ENCODE measurements at places on chromosomes 3 and 15.

GRCh38 chr3:172709774-172710663 is 848 bp downstream of the NCEH1 start:
- no peak for DNase-seq

- no peak for DNase-seq
These were observed 435.4 kb downstream of the MFSD1 start for GRCh38 chr3:159237226-159237625.

- no peak for DNase-seq
These were observed 389.0 kb upstream of the C2CD4B start for GRCh38 chr15:62553911-62554563.

- DNase-seq: peak; percentile 9
These were observed 90.5 kb downstream of the MRPL46 start for GRCh38 chr15:88376574-88377174.

DNA sequence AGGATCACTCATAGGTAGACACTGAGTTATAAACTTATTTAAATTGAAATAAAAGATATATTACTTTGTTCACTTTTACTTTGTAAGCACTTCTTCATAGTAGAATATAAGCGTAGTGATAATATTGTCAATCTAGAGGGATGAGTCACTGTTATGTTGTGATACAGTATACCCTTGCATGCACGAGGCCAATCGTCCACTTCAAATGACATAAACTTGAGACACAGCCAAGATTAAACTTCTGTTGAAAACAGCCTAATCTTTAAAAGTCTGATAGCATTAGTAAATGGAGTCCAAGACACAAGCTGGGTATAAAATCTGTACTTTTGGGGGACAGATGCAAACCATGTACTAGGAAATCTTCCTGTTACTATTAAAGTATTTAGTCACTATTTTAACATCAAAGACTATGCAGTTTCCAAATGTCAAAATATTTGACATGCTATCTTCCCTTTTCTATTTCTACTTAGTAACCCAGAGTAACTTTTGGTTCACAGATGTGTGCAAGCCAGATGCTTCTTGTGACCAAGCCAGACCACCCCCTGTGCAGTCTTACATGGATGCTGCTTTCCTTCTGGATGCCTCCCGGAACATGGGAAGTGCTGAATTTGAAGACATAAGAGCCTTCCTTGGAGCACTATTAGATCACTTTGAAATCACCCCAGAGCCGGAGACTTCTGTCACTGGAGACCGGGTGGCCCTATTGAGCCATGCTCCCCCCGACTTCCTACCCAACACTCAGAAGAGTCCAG is 85.3 kb downstream of the PIK3R4 start:
- no peak for DNase-seq

- no peak for DNase-seq
These were observed 33.5 kb upstream of the MFSD1 start for GRCh38 chr3:158768361-158768787.

DNA sequence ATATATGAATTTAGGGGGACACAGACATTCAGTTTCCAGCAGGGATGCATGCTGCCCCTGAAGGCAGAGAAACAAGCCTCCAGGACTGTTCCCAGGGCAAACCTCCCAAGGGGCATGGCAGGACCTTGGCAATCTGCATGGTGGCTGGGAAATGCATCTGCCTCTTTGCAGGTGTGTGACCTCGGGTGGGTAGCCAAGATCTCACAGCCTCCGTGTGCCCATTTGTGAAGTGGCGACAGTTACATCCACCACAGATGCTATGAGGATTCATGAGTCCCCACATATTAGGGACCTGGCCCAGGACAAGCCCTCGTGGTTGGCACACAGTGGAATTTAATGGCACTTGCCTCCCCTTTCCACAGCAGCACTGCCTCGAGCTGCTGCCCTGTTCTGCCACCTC is 29.9 kb downstream of the SLC28A1 start:
- no peak for DNase-seq

DNA sequence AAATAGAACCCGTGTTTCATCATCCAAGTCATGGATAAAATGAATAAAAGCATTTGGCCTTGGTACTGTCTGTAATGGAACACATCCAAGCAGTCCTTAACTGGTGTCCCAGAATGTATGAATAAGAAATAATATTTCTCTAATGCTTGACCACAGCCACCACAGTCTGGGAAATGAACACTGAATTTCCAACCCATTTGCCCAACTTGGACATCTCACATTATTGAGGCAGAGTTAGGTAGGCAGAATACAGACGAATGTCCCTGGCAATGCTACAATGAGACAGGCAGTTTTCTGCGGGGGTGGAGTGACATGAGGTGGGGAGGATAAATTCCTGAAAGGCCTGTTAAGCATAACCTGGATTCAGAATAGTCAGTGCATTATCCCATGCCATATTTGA is 245.7 kb downstream of the ZIC1 start:
- no peak for DNase-seq

DNA sequence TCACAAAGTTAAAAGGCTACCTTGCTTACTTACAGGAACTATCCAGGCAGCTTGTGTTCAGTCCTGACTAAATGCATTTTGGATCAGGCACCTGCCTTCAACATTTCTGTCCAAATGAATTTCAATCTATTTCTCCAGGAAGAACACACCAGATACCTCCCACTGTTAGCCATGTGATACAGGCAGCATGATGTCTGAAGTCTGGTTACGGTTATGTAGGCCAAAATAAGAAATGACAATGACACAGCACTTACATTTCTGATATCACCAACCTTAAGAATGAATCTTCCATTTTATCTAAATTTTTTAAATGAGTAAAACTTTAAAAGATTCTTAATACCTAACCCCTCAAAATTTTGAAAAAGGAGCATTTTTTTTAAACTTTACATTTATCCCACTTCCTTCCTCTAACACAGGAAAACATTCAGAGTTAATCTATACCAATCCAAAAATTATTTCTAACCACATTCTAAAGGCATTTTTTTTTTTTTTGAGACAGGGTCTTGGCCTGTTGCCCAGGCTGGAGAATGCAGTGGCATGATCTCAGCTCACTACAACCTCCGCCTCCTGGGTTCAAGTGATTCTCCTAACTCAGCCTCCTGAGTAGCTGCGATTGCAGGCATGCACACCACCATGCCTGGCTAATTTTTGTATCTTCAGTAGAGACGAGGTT is at the start of gene MAP4:
Gene MAP4, minus strand, starts transcription at position 116 of the 673 bp plus-strand sequence. CDS start 17,556 bp downstream, outside the sequence.
- DNase-seq: no peak

GRCh38 chr3:100402256-100402655 is 917 bp downstream of the LNP1 start:
- peak; percentile 44 for DNase-seq

DNA sequence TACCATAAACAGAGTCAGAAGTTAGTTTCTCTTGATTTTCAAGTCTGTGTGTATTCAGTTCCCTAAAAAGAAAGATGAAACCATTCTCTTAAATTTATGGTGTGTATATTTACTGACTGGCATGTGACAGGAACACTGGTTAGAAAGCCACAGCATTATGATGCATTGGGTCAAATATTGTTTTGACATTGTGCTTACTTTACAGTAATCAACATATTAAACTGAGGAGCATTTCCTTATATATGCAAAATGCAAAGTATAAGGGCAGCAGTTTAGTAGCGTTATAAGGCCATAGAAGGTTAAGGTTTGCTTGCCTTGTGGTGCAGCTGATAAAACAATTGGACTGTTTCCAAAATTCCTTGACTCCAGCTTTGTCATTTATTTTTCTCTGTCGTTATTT is 72.9 kb downstream of the EPHA3 start:
- DNase-seq: no peak

- no peak for DNase-seq
These were observed 32.9 kb downstream of the PTPN23 start for GRCh38 chr3:47413751-47414150.

DNA sequence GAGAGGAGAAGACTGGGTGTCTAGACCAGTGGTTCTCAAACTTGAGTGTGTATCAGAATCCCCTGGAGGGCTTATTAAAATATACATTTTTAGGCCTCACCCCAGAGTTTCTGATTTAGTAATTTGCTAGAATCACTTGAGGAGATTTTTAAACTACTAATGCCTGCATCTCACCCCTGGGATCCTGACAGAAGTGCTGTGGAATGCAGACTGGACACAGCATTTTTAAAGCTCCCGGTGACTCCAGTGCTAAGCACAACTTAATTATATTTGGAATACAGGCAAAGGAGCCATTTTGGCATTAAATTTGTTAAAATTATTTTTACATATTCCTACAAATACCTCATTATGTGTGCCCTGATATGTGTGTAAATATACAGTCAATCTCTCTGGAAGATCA is 26.7 kb upstream of the COL6A6 start:
- DNase-seq: no peak

- DNase-seq: no peak
These were observed 29.9 kb downstream of the IGSF10 start for GRCh38 chr3:151430821-151431484.

All from BJ (cell line).